ENCODE measurements at places on chromosomes 7 and 10.

GRCh38 chr10:24231200-24231599 lies 22.3 kb downstream of the KIAA1217 start:
- no peak for DNase-seq

DNA sequence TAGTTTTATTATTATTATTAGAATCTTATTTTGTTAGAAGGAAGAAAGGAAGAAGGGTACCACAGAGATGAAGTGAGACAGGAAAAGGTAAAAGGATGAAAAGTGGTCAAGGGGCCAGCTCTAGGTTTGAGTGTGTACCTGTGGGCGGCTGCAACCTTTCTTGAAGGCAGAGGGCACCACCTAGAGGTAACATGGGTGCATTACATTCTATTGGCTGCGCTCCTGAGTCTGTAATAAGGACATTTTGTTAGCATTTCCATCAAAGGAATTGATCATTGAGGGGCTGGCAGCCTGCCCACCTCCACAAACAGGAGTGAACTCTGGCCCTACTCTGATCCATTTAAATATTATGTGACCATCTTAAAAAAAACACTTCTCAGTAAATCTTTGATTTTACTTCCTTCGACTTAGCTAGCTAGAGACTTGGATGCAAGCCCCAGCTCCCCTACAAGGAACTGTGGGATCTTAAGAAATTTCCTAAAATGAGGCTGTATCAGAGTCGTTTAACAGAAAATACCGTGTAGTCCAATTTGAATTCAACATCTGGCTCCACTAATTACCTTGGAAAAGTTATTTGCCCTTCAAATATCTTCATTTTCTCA lies 610.4 kb downstream of the IPMK start:
- no peak for DNase-seq

GRCh38 chr10:60000747-60001146 lies 94.4 kb upstream of the CCDC6 start:
- DNase-seq = no peak

GRCh38 chr7:96636979-96637378 lies 72.7 kb downstream of the SEM1 start:
- no peak for DNase-seq

GRCh38 chr7:27248427-27248806 lies 5.8 kb downstream of the EVX1 start:
- no peak for DNase-seq

- no peak for DNase-seq
Measured at GRCh38 chr7:14747701-14748100, 154.8 kb downstream of the DGKB start.

GRCh38 chr10:113917636-113918035 lies 63.2 kb downstream of the NHLRC2 start:
- DNase-seq = no peak

GRCh38 chr10:71288461-71288860 lies 30.6 kb upstream of the SLC29A3 start:
- no peak for DNase-seq

DNA sequence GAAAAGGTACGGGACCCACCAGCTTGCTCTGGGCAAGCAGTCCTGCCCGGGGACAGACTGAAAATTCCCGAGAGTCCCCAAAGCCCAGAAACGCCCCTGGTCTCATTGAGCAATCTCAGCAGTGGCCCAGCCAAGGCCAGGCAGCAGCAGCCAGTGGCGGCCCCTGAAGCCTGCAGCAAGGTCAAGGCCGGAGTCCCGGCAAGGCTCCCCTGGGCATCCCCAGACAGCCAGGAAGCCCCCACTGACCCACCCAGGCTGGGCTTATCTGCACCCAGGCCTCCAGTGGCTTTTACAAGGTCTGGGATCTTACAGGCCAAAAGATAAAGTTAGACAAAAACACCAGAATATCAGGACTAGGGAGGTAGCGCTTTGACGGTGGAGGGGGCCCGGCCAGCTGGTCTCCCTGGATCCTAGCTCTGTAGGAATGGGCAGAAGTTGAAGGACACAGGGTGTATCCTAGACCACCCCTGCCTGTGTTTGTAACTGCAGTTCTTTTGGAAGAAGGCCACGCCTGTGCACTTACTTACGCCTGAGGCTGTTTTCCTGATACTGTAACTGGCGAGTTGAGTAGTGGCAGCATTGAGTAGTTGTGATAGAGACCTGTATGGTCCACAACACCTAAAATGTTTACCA lies 130.5 kb upstream of the NPS start:
- no peak for DNase-seq

DNA sequence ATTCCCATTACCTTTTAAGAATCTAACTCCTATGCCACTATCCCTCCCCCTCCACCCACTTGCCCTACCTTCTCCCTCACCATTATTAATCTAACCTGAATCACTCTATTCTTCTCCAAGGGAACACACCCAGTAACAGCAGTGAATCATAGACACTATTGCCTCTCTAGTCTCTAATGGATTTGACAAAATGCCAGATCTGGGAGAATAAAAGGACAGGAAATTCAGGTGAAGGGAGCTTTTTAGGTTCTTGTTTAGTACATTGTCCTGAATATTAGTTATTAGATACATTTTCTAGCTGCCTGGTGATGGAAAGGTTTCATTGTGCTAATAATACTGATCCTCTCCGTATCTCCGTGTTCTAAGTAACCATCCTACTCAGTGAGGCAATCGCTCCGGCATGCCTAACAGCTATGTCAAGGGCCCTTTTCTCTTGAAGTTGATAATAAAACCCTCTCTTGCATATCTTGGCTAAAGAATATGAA lies 4.1 kb upstream of the SFR1 start:
- DNase-seq = no peak

DNA sequence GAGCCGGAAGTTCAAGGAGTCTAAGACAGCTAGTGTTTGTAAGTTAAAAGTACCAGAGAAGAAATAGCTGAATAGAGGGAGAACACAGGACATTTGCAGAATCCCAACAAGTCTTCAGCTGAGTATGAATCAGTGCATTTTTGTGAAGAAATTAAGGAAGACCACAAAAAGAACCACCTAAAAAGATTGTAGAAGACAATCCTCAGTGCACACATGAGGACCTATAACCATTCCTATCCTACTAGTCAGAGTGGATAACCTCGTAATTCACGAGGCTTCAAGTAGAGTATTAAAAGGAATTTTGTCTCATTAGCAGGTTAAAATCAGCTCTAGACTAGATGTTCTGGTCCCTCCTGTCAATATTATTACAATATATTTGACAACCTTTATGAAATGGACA lies 295.4 kb upstream of the KAT6B start:
- DNase-seq = no peak

- DNase-seq = peak; percentile 83
Measured at GRCh38 chr10:103685880-103686669, 169.3 kb downstream of the SH3PXD2A start.

DNA sequence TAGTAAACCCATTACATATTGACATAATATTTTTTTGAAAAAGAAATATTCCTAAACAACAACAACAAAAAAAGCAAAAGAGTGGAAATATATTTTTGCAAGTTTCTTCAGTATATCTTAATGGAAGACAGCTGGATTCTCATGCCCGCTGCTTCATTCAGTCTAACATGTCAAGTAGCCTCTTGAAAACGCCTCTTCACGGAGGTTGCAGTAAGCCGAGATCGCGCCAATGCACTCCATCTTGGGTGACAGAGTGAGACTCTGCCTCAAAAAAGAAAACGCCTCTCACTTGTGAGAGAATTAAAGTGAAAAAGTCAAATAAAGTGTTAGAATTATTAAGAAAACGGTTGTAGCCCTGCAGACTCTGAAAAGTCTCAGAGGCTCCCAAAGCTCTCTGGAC lies 1.3 kb downstream of the CUTC start:
- DNase-seq = no peak

- DNase-seq = no peak
Measured at GRCh38 chr7:65477326-65477725, 103.7 kb downstream of the ZNF92 start.

DNA sequence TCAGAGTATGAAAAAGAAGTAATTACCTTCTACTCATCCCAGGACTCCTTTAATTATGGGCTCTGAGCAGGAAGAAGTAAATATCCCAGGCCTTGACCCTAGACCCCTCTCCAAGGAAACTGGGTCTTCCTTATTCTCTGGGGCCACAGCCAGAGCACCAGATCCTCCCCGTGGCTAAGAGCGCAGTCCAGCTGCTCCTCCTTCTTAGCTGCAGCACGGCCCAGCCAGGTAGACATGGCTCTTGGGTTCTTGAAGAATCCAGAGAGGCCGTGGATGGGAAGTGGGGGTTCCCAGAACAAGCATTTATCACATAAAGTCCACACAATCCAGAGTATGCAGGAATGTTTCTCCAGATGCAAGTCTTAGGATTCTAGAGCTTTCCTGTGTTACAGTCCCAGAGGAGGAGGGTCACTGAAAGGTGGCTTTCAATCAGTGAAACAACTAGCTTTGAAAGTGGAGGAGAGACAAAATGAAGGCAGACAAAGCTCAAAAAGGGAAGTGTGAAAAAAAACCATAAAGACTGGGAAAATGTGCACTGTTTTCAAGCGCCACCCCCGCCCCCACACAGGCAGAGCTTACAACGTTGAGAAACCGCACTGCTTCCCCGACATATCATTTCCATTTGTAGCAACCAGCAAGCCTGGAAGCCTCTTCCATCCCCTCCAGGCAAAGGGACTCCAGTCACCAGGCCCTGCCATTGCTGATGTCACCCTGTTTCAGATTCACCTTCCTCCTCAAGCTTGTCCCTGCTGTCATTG lies 396.5 kb upstream of the MKI67 start:
- no peak for DNase-seq

GRCh38 chr7:72035266-72035665 lies 376.9 kb downstream of the CALN1 start:
- no peak for DNase-seq

GRCh38 chr10:88110355-88110754 lies 246.9 kb downstream of the PTEN start:
- no peak for DNase-seq

GRCh38 chr10:43046288-43046991 lies 30.4 kb upstream of the RET start:
- DNase-seq = peak; percentile 59

GRCh38 chr7:151630358-151630757 lies 110.7 kb upstream of the RHEB start:
- DNase-seq = no peak

DNA sequence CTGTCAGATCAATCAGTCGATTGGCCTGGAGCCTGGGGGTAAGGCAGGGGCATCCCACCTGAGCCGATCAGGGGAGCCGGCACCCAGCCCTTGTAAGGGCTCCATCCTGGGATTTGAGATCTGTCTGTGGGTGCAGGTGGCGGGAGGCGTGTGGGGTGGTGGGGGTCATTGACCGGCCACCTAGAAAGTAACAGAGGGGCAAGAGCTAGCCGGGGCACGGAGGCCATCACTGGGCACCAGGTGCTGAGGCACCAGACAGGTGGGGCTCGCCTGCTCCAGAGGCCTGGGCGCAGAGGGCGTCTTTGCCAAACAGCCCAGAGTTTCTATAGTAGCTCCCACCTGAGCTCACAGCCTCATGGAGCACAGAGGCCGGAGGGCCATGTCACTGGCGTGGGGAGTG lies 55.5 kb upstream of the ADGRA1 start:
- DNase-seq = no peak

DNA sequence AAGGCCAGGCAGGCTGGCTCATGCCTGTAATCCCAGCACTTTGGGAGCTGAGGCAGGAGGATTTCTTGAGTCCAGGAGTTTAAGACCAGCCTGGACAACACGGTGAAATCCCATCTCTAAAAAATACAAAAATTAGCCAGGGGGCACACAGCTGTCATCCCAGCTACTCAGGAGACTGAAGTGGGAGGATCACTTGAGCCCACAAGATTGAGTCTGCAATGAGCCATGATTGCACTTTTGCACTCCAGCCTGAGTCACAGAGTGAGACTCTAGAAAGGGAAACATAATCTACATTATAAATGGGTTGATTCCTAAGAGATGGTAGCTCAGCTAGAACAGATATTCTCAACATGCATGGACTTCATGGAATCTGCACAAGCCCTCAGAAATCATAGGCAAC lies 6.3 kb upstream of the LIPF start:
- no peak for DNase-seq

DNA sequence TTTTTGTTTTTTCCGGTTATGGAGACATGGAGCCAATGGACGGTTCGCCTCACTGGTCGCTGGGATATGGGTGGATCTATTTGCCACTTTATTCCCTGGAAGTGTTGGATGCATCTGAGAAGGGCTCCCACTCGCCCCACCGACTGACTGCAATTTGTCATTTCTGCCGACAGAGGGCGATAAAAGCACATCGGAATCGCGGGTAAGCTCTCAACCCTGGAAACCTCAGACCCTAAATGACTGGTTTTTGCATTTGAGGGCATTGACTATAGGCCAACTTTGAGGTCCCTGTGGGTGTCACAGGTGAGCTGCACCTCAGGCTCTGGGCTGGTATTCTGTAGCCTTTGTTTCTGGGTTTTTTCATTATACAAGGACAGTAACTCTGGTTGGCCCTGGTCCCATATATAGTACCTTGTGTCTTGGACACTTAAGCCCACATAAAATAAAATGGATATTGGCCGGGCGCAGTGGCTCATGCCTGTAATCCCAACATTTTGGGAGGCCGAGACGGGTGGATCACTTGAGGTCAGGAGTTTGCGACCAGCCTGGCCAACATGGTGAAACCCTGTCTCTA lies 11.9 kb upstream of the OPALIN start:
- DNase-seq = peak; percentile 70

DNA sequence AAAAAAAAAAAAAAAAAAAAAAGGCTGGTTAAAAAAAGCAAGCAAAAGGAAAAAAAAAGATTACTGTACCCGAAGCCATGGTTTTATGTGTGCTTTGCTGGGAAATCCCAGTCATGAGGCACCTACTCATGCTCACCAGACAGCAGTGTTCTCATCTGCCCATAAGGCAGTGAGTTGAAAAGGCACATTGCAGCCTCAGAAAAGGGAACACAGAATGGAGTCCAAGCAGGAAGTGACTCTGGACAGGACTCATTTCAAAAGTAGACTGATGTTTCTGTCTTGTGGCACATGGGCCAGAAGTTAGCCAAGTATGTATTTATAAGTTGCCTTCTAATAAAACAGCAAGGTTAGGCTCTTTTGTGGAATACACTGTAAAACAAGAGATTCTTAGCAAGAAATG lies 40.2 kb downstream of the PDSS1 start:
- no peak for DNase-seq

DNA sequence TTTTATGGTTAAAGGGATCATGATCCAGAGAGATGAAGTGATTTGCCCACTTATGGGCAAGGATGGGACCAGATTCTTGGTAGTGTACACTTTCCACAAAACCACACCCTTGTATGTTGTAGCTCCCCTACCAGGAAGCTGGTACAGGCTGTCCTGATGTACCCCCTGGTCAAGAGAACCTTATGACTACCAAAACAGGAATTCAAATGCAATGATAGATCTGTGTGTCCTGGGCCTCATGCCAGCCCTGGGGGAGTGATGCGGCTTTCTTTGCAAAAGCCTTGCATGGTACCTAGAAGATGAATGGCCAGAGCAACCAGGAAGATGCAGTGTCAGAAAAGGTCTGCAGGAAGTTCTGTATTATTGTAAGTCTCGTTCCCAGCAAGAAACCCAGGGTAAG lies 94.9 kb upstream of the AGK start:
- DNase-seq = no peak
